ENCODE measurements at places on chromosomes 5 and 9.
A peak's percentile ranks its signal among the peaks of the same experiment; 100 is the strongest.

GRCh38 chr5:177472460-177473442 lies 683 bp downstream of the DBN1 start:
- H3K36me3 ChIP-seq, result peaks cover 4% of the 10 kb centered on the region
- peak; percentile 64 for DNase-seq
- peak overlapping the region; percentile 80 for H3K4me3 ChIP-seq
- peaks cover 60% of the 10 kb centered on the region for H3K4me1 ChIP-seq
- no peaks in the 10 kb centered on the region for H3K27me3 ChIP-seq

GRCh38 chr5:43314724-43315123 lies 1.5 kb upstream of the HMGCS1 start:
- no peak for DNase-seq
- H3K27ac ChIP-seq, result peak overlapping the region; percentile 98
- H3K4me1 ChIP-seq, result peaks cover 45% of the 10 kb centered on the region
- no peak overlapping the region for H3K4me3 ChIP-seq

DNA sequence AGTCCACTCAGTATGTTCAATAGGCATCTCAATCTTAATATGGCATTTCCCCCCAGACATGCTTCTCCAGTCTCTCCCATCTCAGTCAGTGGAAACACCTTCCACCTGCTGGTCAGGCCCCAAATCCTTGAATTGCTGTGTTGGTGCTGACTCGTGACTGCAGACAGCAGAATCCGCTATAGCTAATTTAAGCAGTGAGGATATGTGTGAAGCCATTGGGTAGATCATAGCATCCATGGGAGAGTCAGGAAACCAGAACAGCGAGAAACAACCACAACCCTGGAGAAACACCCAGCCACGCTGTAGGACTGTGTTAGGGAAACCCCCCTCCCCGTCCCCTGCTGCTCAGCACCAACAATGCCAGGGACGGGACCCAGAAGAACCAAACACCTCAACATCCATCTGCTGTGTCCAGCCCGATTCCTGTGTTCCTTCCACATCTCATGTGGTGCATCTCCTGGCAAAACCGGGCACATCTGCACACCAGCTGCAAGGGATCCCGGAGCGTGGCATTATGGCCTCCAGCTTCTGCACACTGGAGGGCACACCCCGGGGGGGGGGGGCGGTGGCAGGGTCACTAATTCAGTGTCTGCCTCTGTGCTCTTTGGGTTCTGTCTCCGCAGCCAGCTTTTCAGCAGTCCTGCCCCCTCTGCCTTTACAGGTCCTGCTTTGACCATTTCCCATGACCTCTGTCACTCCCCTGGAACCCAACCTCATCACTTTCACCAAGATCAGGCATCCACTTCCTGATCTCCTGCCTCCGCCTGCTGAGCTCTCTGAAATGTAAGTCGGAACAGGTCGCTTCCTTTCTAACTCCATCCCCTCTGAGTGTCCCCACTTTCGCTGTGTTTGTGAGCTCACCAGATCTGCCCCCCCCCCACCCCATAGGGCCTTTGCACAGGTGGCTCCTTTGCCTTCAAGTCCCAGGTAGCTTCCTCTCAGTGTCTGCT lies 2.4 kb upstream of the PLEKHG4B start:
- no peak overlapping the region for H3K27ac ChIP-seq
- H3K36me3 ChIP-seq, result no peaks in the 10 kb centered on the region
- no peak overlapping the region for H3K4me3 ChIP-seq
- peaks cover 40% of the 10 kb centered on the region for H3K4me1 ChIP-seq
- H3K27me3 ChIP-seq, result peaks cover 28% of the 10 kb centered on the region

- H3K4me1 ChIP-seq, result peaks cover 14% of the 10 kb centered on the region
- DNase-seq, result no peak
- H3K36me3 ChIP-seq, result peaks cover 6% of the 10 kb centered on the region
- no peak overlapping the region for H3K4me3 ChIP-seq
These were observed 3.7 kb upstream of the PJA2 start for GRCh38 chr5:109413458-109413857.

GRCh38 chr9:93601666-93602065 lies 25.3 kb downstream of the PHF2 start:
- no peaks in the 10 kb centered on the region for H3K27me3 ChIP-seq
- H3K36me3 ChIP-seq, result peaks cover 17% of the 10 kb centered on the region
- DNase-seq, result no peak

- H3K27ac ChIP-seq, result no peak overlapping the region
- H3K4me1 ChIP-seq, result no peaks in the 10 kb centered on the region
- no peaks in the 10 kb centered on the region for H3K36me3 ChIP-seq
These were observed 92.0 kb downstream of the TMEM232 start for GRCh38 chr5:110634475-110634874.

DNA sequence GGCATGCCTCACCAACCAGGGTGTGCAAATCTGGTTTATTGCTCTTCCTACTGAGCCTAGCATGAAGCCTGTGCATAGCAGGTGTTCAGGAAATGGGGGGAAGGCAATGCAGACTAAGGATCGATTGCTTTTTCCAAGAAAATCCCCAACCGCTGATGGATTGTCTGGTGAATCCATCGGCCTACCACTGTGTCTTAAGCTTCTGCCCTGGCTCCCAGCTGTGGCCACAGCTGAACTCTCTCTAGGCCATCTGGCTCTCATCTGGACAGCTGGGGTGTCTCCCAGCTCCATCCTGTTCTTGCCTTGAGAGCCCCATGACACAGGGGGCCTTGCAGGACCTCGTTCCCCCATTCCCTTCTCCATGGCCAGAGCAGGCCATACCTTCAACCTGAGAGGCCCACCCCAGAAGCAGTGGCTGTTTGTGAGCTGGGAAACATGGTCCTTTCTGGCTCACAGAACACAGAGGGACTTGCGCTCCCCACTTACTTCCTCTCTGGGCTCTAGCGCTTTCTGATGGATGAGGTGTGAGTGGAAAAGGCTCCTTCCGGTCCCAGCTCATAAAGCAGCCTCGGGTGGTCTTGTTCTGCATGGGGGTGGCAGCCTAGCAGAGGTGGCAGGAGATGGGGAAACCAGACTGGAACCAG lies 41.8 kb downstream of the COL27A1 start:
- H3K36me3 ChIP-seq, result peaks cover 20% of the 10 kb centered on the region
- DNase-seq, result no peak
- H3K4me1 ChIP-seq, result peaks cover 27% of the 10 kb centered on the region

- H3K36me3 ChIP-seq, result no peaks in the 10 kb centered on the region
- no peak for DNase-seq
These were observed 291.7 kb upstream of the PANK3 start for GRCh38 chr5:168870910-168871309.

GRCh38 chr5:127085796-127086195 lies 12.5 kb upstream of the C5orf63 start:
- DNase-seq, result no peak
- peaks cover 27% of the 10 kb centered on the region for H3K4me1 ChIP-seq
- no peak overlapping the region for H3K27ac ChIP-seq
- no peaks in the 10 kb centered on the region for H3K36me3 ChIP-seq
- H3K4me3 ChIP-seq, result no peak overlapping the region

- H3K27ac ChIP-seq, result no peak overlapping the region
- H3K4me3 ChIP-seq, result no peak overlapping the region
- peaks cover 40% of the 10 kb centered on the region for H3K4me1 ChIP-seq
- H3K27me3 ChIP-seq, result no peaks in the 10 kb centered on the region
- DNase-seq, result no peak
- H3K36me3 ChIP-seq, result no peaks in the 10 kb centered on the region
These were observed 139.0 kb upstream of the SLC27A6 start for GRCh38 chr5:128826275-128826674.

DNA sequence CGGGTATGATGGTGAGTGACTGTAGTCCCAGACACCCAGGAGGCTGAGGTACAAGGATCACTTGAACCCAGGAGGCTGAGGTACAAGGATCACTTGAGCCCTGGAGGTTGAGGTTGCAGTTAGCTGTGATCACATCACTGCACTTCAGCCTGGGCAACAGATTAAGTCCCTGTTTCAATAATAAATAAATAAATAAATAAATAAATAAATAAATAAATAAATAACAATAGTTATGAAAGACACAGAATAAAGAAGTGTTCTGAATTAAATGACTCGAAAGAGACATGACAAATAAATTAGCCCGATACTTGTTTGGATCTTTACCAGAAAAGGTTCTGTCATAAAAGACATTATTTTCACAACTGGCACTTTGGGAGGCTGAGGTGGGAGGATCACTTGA lies 72.0 kb upstream of the SUSD1 start:
- peaks cover 21% of the 10 kb centered on the region for H3K36me3 ChIP-seq
- H3K27ac ChIP-seq, result no peak overlapping the region
- no peaks in the 10 kb centered on the region for H3K27me3 ChIP-seq
- no peak overlapping the region for H3K4me3 ChIP-seq
- no peaks in the 10 kb centered on the region for H3K4me1 ChIP-seq
- no peak for DNase-seq

DNA sequence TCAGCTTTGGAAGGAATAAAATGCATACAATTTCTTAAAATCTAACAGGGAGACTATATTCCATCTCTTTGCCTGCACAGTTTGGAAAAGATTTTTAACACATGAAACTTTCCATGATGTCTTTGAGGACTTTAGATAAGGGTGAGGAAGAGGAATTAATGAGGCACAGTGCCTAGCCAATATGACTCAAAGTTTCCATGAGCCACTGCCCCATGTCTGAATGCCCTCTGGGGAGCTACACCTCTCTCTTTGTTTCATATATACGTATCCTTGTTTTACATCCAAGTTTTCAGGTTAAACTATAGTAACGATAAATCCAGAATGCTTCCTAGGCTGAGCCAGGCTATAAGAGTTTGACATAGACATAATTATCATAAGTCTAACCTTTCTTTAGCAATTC lies 349.3 kb upstream of the TLE4 start:
- no peak overlapping the region for H3K4me3 ChIP-seq
- no peaks in the 10 kb centered on the region for H3K4me1 ChIP-seq
- no peak for DNase-seq
- H3K27ac ChIP-seq, result no peak overlapping the region
- no peaks in the 10 kb centered on the region for H3K27me3 ChIP-seq

DNA sequence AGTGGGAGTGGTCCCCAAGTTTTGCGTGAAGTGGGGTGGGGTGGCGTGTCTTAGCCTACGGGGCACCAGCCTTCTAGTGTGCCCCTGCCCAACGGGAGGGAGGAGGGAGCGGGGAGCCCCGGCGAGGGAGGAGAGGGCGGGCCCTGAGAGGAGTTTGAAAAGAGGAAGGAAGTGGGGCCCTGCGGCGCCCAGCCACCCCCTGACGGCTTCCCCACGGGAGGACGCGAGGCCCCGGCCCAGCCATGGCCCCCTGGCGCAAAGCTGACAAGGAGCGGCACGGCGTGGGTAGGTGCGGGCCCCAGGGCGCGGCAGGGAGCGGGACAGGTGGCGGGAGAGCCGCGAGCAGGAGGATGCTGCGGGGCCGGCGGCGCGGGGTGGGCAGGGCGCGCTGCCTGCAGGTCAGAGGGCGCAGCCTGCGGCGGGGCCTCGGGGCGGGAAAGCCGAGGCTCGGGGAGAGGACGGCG lies at the start of gene DOCK2:
Gene DOCK2, plus strand, starts transcription at position 191 of the 464 bp plus-strand sequence. Its CDS starts 52 bp downstream, at position 243.
- no peak within 1 kb of the TSS for H3K27ac ChIP-seq
- no peak for DNase-seq
- peaks cover 74% of the 10 kb centered on the region for H3K27me3 ChIP-seq
- H3K4me1 ChIP-seq, result peaks cover 4% of the 10 kb centered on the region
- peak within 1 kb of the TSS; percentile 9 for H3K4me3 ChIP-seq

- H3K4me3 ChIP-seq, result no peak overlapping the region
- H3K4me1 ChIP-seq, result no peaks in the 10 kb centered on the region
- peaks cover 7% of the 10 kb centered on the region for H3K27me3 ChIP-seq
- H3K27ac ChIP-seq, result no peak overlapping the region
- H3K36me3 ChIP-seq, result no peaks in the 10 kb centered on the region
- DNase-seq, result no peak
These were observed 161.8 kb downstream of the MED10 start for GRCh38 chr5:6216471-6217075.

DNA sequence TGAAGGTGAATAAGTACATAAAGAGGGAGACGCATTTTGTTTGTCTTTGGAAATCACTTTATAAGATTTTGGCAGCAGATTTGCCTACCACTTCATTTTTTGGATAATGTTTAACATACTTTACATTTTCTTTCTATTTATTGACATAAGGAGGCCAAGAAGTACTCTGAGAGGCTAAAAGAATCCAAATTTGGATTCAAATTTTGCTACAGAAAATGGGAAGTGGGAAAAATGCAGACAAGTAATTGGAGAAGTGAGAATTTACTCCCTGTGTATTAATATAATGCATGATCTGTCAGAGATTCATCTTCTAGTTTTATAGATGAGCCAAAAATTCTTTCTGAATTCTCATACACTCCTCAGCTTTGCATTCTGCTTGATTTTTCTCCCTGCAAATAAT lies 411.2 kb upstream of the CTNND2 start:
- H3K36me3 ChIP-seq, result no peaks in the 10 kb centered on the region
- peaks cover 8% of the 10 kb centered on the region for H3K27me3 ChIP-seq
- peaks cover 5% of the 10 kb centered on the region for H3K4me1 ChIP-seq
- H3K27ac ChIP-seq, result no peak overlapping the region

GRCh38 chr5:151742870-151743294 lies 15.5 kb downstream of the ATOX1 start:
- DNase-seq, result no peak
- H3K4me3 ChIP-seq, result no peak overlapping the region
- no peaks in the 10 kb centered on the region for H3K27me3 ChIP-seq
- peaks cover 31% of the 10 kb centered on the region for H3K4me1 ChIP-seq

DNA sequence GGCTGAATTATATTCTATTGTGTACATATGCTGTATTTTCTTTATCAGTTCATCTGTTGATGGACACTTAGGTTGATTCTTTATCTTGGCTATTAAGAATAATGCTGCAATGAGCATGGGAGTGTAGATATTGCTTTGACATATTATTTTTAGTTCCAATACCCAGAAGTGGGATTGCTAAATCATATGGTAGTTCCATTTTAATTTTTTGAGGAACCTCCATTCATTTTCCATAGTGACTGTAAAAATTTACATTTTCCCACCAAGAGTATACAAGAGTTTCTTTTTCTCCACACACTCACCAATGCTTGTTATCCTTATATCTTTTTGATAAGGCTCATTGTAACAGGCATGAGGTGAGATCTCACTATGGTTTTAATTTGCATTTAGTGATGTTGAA lies 19.4 kb downstream of the JAK2 start:
- DNase-seq, result no peak
- H3K4me3 ChIP-seq, result no peak overlapping the region
- peaks cover 17% of the 10 kb centered on the region for H3K36me3 ChIP-seq
- no peaks in the 10 kb centered on the region for H3K27me3 ChIP-seq

DNA sequence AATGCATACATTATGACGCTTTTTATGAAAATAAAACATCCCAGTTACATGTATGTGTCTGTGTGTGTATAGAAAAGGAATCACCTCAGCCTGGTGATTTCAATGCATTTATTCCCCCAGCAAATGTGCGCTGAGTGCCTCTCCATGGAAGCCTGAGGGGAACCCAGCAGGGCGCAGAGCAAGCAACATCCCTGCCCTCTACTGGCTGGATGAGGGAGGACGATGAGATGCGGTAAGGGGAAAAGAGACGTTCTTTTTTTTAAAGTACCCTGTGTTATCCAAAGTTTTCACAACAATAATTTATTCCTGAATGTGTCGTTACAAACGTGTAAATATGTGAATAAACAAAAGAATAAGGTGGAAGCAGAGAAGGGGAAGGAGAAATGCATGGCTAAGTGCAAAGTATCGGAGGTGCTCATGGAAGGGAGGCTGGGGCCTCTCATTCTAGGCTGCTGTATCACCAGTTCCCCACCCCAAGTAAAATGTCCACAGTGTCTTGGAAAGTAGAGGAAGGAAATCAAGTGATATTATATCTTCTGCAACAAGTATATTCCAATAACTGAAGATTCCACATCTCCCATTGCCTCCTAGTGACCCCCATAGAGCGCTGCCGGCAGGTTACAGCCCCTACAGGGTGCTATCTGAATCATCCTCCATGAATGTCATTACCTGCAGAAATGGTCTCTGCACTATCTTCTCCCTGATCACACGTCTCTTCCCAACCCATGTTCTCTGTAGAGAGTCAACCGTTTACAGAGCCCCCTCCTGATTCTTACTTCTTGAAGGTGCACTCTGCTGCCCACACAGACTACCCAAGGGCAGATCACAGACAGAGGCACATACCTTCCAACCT lies 13.0 kb upstream of the ABLIM3 start:
- peak overlapping the region; percentile 66 for H3K27ac ChIP-seq
- peaks cover 12% of the 10 kb centered on the region for H3K27me3 ChIP-seq
- no peaks in the 10 kb centered on the region for H3K36me3 ChIP-seq
- H3K4me3 ChIP-seq, result no peak overlapping the region
- no peak for DNase-seq
- peaks cover 39% of the 10 kb centered on the region for H3K4me1 ChIP-seq

All from mesothelial cell of epicardium (in vitro differentiated cells).